ENCODE measurements at places on chromosomes 12 and 14.

DNA sequence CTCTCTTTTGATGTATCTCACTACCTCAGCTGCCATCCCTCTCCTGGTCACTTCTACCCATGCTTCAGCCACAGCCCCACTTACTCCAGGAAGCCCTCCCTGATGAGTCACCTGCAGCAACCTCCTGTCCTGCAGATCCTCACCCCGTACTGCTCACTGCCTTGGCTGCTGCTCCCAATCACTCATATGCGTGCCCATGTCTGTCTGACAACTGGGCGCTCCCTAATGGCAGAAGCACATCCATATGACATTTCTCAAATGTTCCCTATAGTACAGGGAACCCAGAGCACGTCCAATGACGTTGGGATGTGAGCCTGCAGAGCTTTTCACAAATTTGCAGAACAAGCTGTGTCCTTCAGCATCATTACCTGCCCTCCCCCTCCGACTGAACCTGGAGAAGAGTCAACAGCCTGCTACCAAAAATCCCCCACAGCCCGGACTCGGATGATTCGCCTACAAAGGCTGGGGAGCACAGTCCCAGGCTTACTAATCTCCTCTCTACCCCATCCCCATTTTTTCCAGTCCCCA lies 90.0 kb downstream of the SINHCAF start:
- no peak for DNase-seq

DNA sequence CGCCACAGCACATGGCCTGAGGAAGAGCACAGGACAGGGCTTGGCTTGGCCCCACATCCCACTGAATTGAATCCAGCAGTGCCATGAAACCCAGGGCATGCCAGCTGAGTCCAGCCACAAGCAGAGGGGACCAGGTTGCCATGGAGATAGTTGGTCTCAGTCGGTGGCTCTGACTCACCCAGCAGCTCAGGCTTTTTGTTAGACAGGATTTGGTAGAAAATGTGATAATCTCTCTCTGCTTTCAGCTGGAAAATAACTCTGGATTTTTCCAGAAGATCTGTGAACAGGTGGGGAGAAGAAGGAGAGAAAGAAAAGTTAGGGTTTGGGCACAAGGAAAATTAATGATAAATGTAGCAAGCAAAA lies 4.8 kb downstream of the MYH7 start:
- no peak for DNase-seq

DNA sequence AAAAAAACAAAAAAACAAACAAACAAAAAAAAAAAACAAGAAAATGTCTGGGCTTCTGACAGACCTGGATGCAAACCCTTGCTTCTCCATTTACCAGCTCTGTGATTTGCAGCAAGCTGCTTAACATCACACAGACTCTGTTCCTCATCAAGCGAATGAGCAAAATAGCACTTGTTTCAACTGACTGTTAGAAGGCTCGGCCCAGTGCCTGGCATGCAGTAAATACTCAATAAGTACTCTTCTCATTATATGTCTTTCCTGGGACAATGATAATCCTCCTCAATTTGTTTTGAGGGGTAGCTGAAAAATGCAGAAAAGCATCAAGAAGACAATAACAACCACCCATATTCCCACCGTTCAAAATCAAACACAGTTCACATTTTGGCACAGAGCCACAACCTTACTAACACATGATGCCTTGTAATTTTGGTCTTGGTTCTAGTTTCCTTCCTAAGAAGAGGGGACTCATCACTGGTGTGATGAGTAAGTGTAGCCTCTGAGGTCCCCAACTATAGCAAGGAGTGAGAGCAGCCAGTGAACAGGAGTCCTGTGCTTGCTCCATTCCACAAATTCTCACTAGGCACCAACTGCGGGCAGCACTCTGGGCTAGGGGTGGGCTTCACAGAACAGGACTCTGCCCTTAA lies 60.4 kb downstream of the TTC7B start:
- DNase-seq, result no peak

DNA sequence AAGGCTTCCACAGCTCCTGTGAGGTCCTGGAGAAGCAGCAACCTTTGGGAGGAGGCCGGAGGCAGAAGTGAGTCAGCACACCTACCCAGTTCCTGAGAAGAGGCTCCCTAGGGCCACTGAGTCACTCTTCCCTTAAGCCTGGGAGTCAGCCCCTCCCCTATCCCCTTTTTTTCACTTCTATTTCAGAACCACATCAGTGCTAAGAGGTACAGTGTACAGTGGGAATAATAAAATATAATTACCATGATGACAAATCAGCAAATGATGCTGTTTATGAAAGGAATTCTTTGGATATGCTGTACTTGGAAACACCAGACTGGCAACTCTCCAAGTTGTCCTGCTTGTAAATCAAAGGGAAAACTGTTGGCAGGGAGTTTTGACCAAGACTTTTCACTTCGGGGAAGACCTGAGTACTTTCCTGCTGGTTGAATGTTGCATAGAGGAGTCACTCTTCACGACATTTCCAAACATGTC lies 7.8 kb upstream of the TBPL2 start:
- no peak for DNase-seq

DNA sequence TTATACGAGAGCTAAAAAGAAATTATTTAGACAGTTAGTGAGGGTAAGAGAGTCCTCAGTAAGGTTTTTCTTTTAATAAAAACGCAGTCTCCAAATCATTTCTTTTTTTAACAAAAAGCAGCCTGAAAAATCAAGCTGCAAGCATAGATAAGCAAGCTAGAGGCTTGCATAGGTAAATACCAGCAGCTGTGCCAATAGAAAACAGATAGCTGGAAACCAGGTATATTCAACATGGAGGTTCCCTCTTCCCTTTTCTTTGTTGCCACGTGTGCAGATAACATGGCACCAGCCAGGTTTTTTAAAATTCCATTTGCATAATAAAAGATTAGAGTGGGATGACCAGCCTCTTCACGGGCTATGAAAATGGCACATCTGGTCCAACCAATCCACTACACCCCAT lies 6.1 kb upstream of the PRKAB1 start:
- no peak for DNase-seq

- DNase-seq, result no peak
Measured at GRCh38 chr14:68926236-68926635, 52.9 kb downstream of the ACTN1 start.

- DNase-seq, result no peak
Measured at GRCh38 chr14:85441909-85442643, 87.9 kb upstream of the FLRT2 start.

DNA sequence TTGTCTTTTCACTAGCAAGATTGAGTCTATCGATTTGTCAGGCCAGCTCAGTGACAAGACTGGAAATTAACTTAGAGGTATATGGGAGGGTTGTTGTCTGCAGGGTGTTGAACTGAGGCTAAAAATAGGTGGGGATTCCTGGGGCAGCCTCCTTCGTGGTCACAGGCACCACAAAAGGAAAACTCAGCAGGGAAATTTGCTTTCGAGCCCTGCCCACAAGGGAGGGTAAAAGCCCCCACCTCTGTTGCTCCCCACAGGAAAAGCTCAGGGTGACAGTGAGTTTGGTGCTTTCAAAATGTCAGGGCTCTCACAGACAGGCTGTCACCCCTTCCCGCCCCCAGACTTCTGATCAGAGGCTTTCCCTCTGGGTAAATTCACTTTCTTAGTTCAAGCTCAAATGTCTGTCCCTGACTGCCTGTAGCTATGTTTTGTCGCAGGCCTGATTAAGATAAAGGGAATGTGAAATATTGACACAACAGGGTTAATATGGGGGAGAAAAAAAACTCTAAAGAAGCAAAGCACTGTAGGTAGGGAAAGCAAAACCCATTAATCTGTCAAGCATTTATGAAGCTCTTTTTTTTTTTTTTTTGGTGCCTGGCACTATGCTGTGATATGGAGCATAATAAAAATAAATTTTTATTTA lies 11.7 kb upstream of the NFKBIA start:
- DNase-seq, result no peak

DNA sequence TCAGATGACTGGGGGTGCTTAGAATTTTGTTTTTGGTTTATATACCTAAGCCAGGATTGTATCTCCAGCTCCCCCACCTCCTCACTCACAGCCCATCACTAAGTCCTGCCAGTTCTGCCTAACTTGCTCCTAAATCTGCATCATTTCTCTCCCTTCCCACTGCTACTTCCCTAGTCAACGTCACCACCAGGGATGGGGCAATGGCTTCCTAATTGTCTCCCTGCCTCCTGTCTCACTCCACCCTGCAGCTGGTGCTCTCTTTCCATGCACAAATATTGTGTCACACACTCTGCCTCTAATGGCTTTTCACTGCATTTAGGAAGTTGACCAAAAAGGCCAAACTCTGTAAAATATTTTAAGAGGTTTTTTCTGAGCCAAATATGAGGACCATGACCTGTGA lies 11.5 kb downstream of the OAS2 start:
- DNase-seq, result no peak

DNA sequence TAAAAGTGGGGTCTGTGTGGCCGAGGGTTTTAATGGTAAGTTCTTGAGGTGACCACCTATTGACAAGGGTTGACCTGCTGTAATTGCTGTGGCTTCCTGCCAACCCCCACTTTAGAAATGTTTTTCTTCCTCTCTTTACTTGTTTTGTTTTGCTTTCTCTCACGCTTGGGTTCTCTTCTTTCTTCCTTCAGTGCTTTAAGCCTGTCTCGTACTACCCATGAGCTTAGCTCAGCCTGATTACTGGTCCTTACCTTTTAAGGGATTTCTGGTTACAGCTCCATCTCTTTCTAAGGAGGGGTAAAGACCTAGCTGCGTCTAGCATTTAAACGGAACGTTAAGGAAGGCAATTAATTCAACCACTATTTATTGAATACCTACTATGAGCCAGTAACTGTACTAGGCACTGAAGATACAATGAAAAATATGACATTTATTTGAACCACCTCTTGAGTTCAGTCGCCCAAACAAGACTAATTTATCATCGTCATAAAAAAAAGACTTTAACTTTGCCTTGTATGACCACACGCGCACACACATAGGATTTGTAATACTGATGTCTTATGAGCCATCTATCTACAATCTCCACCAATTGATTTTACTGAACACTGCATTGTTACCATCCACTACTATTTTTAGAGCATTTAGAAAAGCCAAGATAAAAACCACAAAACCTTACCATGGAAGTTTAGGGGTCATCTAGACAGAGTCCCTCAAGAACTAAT lies 888 bp upstream of the PPP1R12A start:
- no peak for DNase-seq

All from stimulated activated CD8-positive, alpha-beta memory T cell treated with anti-CD3 and anti-CD28 coated beads, Interleukin-4, amount 100 ng/mL, for 1 hour (primary cell).